H7 (cell line): ENCODE measurements at places on chromosomes 13 and 19. TPM values are rescaled to one million over a fixed set of nuclear protein-coding genes. Genes with fewer than 3 reads are reported as not detected.

The CHST8 gene
- total RNA-seq: 27.0 and 39.4 TPM in 2 replicates

The ZNF99 gene
- not detected in 2 replicates for total RNA-seq

The PRR22 gene
- total RNA-seq: 1.5 and 2.2 TPM in 2 replicates

The PLPPR3 gene
- total RNA-seq: 52.0 and 53.8 TPM in 2 replicates

The RFPL4AL1 gene
- total RNA-seq: not detected in 2 replicates

The TGFBR3L gene
- total RNA-seq: 1.7 TPM in 1 of 2 replicates, not detected in the other

The ZNF600 gene
- 5.8 TPM in 2 replicates for total RNA-seq

The CGB2 gene
- 1.4 TPM in 1 of 2 replicates, not detected in the other for total RNA-seq

The ZNF524 gene
- total RNA-seq: 11.2 and 13.6 TPM in 2 replicates

The KLK14 gene
- not detected in 2 replicates for total RNA-seq

The SOX1 gene
- 0.15 TPM in 1 of 2 replicates, not detected in the other for total RNA-seq

The NLRP12 gene
- 12.7 and 16.1 TPM in 2 replicates for total RNA-seq

The LGALS7B gene
- not detected in 2 replicates for total RNA-seq

The MRPS12 gene
- total RNA-seq: 106 and 115 TPM in 2 replicates

The SIGLEC7 gene
- total RNA-seq: not detected in 2 replicates

The UBE2L5 gene
- total RNA-seq: not detected in 2 replicates

The LHB gene
- total RNA-seq: not detected in 2 replicates

The RABAC1 gene
- total RNA-seq: 140 and 163 TPM in 2 replicates

The SLC1A6 gene
- 0.62 TPM in 1 of 2 replicates, not detected in the other for total RNA-seq

The TMIGD2 gene
- 0.45 and 0.78 TPM in 2 replicates for total RNA-seq

The IZUMO2 gene
- not detected in 2 replicates for total RNA-seq

The ATP4A gene
- total RNA-seq: 0.21 TPM in 1 of 2 replicates, not detected in the other

The F7 gene
- 0.28 and 1.5 TPM in 2 replicates for total RNA-seq

The CYP4F2 gene
- total RNA-seq: not detected in 2 replicates

The TMEM38A gene
- total RNA-seq: 3.5 and 7.4 TPM in 2 replicates

The NKPD1 gene
- 0.24 and 0.70 TPM in 2 replicates for total RNA-seq

The WTIP gene
- 12.5 and 14.8 TPM in 2 replicates for total RNA-seq

The NANOS2 gene
- not detected in 2 replicates for total RNA-seq

The UPK1A gene
- 0.14 and 0.74 TPM in 2 replicates for total RNA-seq

The NMRK2 gene
- total RNA-seq: 59.4 and 60.1 TPM in 2 replicates

The KASH5 gene
- 0.21 and 0.26 TPM in 2 replicates for total RNA-seq

The OXGR1 gene
- total RNA-seq: 0.24 and 0.37 TPM in 2 replicates

The FSTL3 gene
- 7.4 and 9.7 TPM in 2 replicates for total RNA-seq

The OBI1 gene
- 30.5 and 37.2 TPM in 2 replicates for total RNA-seq

The TSSK6 gene
- 4.7 and 9.8 TPM in 2 replicates for total RNA-seq

The ZNF229 gene
- total RNA-seq: 0.03 and 0.18 TPM in 2 replicates

The RNF225 gene
- 0.70 TPM in 1 of 2 replicates, not detected in the other for total RNA-seq

The FUT3 gene
- total RNA-seq: not detected in 2 replicates

The STOML3 gene
- not detected in 2 replicates for total RNA-seq

The SIGLEC5 gene
- not detected in 2 replicates for total RNA-seq

The ZNF491 gene
- 0.03 TPM in 1 of 2 replicates, not detected in the other for total RNA-seq

The FCAR gene
- total RNA-seq: not detected in 2 replicates

The NKG7 gene
- not detected in 2 replicates for total RNA-seq

The MFSD12 gene
- total RNA-seq: 34.6 and 42.3 TPM in 2 replicates

The NXNL1 gene
- not detected in 2 replicates for total RNA-seq

The AMER2 gene
- 0.15 and 0.17 TPM in 2 replicates for total RNA-seq

The SMIM44 gene
- not detected in 2 replicates for total RNA-seq

The JSRP1 gene
- not detected in 2 replicates for total RNA-seq
